NCI-H345 (cell line): ENCODE measurements at places on chromosomes 1 and 21.

DNA sequence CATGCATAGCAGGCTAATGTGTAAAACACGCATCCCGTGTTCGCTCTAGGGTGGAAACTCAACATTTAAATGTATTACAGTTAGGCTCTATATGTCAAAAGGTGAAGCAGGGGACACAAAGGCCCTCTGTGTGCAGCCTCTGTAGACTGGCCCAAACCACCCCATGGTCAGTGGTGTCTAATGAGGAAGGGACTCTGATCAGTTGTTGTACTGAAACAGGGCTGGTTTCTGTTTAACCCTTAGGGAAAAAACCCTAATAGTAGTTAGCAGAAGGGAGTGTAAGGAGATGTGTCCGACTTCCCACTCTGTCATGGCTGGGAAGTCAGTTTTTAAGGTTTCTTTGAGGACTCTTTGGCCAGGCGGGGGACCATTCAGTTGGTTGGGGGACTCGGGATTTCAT lies 21.5 kb upstream of the CD2 start:
- DNase-seq: no peak

DNA sequence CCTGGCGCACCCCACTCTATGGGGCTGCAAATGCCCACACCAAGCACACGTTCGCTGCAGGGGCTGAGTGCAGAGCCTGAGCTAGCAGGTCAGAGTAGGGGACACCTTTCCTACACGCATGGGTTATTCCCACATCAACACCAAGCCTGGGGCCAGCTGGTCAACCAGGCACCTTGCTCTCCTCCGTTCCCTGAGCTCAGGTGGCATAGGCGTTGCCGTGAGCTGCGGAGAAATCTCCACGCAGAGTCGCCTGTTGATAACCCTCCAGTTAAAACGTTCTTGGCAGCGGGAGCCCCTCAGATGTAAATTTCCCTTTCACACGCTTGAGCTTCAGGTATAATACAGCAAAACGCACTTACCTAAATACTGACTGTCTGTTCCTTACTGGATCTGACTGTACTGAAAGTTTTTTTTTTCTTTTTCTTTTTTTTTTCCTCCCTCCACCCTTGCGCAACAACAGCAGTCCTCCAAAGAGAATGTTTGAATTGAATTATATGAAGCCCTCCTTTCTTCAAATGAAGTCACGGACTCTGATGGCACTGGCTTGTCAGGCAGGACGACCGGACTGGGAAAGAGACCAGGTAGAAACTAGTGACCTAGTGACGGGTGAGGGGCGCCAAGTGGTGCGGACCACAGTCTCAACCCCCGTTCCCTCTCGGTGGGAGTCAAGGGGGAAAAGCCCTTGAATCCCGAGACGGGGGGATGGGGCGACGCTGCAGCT lies 2.1 kb downstream of the BRINP3 start:
- no peak for DNase-seq

- no peak for DNase-seq
These were observed 41.4 kb downstream of the RNF187 start for GRCh38 chr1:228528612-228529011.

DNA sequence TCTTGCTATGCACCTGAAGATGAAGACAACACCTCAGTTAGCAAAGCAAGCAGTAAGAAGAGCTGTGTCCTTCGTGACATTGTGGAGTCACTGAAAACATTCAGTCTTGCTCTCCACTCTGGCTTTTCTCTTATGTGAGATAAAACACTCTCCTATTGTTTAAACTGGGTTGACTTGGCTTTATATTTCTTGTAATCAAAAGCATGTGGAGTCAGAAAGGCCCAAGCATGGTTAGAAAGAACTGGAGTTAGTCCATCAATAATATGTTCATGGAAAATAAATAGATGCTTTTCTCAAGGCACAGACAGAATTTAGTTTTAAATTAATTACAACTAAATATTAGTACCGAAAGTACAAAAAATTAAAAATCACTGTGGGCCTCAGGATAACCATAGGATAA lies 61.7 kb downstream of the UBE2U start:
- no peak for DNase-seq

DNA sequence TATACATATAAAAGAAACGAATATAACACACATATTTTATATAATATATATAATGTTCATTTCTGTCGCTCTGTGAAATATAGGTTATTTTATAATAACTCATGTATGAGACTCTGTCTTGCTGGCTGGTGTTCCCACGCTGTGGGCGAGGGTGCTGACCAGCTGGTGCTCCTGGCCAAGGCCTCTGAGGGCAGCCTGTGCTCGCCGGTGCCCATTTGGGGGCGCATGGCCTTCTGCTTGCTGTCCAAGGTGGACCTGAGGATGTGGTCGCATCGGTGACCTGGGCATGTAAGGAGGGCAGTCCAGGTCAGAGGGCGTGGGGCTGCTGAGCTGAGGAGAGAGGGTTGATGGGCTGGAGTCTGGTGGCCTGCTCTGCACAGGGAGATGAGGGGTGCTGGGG lies 1.1 kb upstream of the PCP4 start:
- DNase-seq: no peak

DNA sequence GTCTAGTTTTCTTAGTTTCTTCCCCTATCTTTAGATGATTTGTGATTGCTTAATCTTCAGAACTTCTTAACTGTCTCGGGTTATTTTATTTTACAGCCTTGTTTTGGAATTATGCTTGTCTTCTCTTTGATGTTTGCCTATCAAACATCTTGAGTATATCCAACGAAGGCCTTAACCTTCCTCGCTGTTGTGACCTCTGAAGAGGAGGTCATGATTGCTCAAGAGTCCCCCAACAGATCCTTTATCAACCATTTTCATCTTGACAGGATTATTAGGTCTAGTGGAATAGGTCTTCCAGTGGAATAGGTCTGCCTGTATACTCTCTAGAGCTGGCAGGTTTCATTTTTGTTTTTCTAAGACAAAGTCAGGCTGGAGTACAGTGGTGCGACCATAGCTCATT lies 45.7 kb downstream of the UBE4B start:
- DNase-seq: no peak
